Hematopoietic multipotent progenitor cell (in vitro differentiated cells): ENCODE measurements at places on chromosomes 1 and 21.

GRCh38 chr1:28118640-28119307 lies 30.4 kb upstream of the EYA3 start:
- no peak for DNase-seq

DNA sequence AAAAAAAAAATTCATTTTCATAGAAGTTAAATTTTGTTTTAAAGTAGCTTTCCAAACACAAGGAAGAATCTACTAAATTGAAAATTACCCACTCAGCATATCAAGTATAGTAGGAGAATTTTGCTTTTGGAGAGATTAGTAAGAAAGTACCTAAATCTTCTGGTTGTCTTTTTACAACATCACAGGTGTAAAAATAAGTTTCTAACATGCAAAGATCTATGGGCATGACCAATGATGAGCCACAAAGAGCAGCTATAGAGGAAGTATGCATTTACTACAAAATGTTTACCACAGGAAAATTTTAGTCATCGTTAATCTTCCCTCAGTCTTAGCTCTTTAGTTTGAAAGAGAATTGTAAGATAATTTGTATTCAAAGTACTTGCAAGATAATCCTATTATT lies 28.1 kb downstream of the ANGPTL3 start:
- peak; percentile 16 for DNase-seq

- no peak for DNase-seq
Measured at GRCh38 chr1:22383526-22384294, 67.9 kb upstream of the ZBTB40 start.

- DNase-seq, result no peak
Measured at GRCh38 chr1:41671116-41671755, 186.8 kb upstream of the EDN2 start.

GRCh38 chr1:208569181-208569580 lies 325.0 kb upstream of the PLXNA2 start:
- DNase-seq, result no peak

GRCh38 chr1:30612536-30613065 lies 110.8 kb downstream of the MATN1 start:
- peak; percentile 4 for DNase-seq

- no peak for DNase-seq
Measured at GRCh38 chr21:45264912-45265515, 22.7 kb downstream of the POFUT2 start.

DNA sequence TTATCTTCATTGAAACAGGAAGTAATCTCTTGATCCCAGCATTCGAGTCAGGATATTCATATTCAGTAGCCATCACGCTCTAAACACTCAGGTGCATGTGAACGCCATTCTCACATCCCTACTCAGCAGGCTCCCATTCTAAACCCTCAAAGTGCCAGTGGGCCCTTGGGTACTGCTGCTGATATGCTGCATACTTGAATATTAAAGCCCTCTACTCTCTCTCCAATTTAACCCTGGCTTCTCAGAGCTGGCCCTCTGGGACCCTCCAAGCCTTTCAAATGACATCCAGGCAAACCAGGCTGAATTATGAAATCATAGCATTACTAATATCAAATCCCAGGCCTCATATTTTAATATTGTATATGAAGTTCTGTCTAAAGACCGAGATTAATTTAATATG lies 468.2 kb downstream of the NUF2 start:
- no peak for DNase-seq

DNA sequence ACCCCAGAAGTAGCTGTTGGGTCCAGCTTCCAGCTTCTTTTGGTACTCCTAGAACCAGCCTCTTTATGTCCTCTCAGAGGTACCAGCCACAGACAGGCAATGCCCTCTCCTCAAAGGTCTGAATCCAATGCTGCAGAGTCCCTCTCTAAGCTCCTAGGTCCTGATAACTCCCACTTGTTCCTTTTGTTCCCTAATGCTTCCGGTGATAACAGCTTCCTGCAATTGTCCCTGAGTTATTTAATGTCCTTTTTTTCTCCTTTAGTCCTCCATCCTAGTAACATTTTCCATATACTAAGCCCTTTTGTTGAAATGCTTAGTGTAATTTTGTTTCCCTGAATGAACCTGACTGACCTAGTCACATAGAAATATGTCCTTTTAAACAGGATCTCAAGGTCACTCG lies 201.7 kb upstream of the BEND5 start:
- no peak for DNase-seq

- no peak for DNase-seq
Measured at GRCh38 chr1:167635156-167635648, 5.2 kb downstream of the RCSD1 start.

- DNase-seq, result no peak
Measured at GRCh38 chr21:31675318-31675717, 15.8 kb downstream of the SOD1 start.

DNA sequence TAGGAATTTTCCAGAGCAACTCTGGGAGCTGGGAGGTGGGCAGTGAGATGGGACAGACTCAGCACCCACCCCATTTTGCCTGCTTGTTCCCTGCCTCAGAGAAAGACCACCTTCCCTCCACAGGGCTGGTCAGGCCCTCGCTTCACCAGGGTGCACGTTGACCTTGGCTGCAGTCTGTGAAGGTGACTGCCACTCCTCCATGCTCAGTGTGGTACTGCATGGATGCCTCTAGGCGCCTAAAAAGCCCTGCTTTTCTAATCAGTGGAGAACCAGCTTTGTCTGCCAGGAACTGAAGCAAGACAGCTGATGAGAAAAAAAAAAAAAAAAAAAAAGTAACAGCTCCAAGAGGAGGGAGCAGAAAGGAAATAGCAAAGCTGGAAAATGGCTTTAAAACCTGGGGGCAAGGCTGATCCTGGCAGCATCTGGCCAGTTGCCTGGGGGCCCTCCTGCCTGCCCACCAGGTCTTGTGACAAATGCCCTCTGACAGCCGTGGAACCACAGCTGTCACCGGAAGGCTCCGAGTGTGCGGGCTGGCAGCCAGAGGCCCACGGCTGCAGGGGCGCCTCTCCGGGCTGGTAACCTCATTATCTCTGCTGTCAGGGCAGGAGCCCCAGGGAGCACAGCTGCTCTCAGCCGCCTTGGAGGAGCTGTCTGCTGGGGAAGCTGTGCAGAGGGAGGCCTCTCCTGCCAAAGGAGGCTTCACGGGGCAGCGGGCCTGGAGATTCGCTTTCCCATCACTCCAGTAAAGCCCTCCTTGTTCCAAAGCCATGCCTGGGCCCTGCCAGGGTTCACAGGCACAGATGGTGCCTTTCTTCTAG lies 13.7 kb downstream of the KIAA1614 start:
- peak; percentile 88 for DNase-seq

GRCh38 chr21:42037943-42038342 lies 27.8 kb upstream of the ZBTB21 start:
- DNase-seq, result no peak
